GM20000 (cell line): ENCODE measurements at places on chromosomes 3 and 15.

GRCh38 chr15:89463113-89463512, 33.3 kb downstream of the RHCG start:
- DNase-seq = no peak

DNA sequence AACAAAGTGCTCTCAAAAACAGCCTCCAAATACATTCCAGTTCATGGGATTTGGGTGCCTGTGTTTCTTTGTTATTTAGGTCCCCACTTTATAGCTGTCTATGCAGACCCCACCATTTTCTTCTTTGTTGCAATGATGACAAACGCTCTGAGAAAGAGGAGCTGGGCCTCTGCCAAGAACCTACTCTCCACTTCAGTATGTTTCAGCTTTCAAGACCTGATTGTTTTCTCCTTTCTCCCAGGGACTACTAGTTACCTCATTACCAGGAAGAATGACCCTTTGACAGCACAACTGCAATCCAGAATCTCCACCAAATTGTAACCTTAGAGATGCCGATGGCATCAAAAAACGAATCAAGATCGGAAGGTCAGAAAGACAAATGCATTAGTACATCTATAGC, 236.8 kb downstream of the MEIS2 start:
- DNase-seq = no peak

- DNase-seq = no peak
These were observed 46.7 kb downstream of the CAPN3 start for GRCh38 chr15:42405863-42406482.

DNA sequence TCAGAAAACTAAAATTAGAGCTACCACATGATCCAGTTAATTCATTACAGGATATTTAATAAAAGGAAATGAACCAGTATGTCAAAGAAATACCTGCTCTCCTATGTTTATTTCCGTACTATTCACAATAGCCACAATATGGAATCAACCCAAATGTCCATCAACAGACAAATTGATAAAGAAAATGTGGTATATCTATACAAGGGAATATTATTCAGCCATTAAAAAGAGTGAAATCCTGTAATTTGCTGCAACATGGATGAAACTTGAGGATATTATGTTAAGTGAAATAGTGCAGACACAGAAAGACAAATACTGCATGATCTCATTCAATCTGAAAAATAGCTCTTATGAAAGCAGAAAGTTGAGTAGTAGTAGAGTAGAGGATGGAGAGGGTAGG, 33.7 kb upstream of the ALCAM start:
- DNase-seq = no peak

DNA sequence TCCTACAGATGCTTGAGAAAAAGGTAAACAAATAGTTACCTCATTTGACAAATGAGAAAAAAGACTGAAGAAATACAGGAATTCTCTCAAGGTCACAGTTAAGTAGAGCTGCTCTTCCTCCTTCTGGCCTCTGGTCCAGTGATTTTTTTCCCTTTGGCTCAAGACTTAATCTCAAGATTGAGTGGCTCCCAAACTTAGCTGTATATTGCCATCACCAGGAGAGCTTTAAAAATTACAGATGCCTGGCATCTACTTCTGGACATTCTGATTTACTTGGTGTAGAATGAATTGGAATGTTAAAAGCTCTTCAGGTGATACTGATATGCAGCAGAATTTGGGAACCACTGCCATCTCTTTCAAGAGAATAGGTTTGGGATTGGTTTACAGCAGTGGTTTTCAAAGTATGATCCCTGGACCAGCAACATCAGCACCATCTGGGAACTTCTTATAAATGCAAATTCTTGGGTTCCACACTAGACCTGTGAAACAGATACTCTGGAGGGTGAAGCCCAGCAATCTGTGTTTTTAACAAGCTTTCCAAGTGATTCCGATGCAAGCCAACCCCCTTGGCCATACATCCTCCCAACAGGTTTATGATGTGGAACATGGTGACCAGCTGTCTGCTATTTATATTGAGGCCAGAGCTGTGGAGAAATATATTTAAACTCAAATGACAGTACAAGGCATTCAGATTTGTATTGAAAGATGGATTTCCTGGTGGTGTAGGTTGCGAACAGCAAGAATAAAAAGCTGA, 333.0 kb upstream of the RARB start:
- DNase-seq = no peak

- no peak for DNase-seq
These were observed 17.5 kb downstream of the NOX5 start for GRCh38 chr15:69032031-69032430.

GRCh38 chr3:143119974-143120715, 574 bp downstream of the CHST2 start:
- peak; percentile 63 for DNase-seq

GRCh38 chr15:47750030-47750739, 32.9 kb downstream of the SEMA6D start:
- no peak for DNase-seq

DNA sequence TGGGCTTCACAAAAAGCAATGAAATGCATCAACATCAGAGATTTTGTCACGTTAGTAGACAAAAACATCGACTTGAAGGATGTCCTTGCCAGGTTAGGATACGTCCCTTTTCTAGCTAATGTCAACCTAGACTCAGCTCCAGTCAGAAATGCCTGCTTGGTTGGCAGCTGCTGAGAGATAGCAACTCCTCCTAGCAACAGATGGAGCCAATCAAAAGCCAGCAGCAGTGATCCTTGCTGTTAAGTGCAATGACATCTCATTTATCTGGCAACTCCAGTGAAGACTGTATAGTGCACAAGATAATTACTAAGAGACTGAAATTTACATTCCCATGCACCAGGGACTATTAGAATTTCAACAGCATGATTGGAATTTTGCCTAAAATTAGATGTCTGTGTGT, 424.1 kb downstream of the FGF12 start:
- DNase-seq = no peak

GRCh38 chr15:80620931-80621330, 74.2 kb upstream of the ABHD17C start:
- no peak for DNase-seq

DNA sequence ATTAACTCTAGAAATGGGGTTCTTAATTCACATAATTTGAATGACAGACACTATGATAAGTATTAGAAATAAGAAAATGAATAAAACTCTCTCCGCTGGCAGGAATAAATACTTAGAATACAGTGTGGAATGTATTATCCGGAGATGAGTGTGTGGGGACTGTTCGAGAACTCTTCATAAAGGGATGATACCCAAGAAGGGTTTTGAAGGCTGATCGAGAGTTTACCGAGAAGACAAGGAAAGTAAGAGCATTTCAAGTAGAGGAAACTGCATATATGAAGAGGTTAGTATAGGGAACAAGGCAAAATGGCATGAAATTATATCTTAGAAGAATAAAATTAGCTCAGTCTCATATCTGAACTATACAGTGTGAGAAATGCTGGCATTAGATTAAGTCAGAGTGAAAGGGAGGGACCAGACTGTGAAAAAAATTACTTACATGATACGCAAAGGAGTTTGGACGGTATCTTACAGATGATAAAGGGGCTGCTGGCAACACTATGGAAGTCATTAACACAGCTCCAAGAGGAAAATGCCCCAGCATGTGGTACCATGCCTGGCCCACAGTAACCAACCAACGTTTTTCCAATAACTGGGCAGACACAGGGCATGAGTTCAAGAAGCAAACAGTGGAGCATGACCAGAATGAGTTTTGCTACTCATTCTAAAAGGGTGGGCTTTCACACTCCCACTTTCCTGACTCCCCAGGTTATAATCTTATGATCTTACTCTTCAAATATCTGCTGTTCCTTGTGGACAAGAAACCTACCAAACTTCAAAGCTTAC, 6.5 kb downstream of the DCBLD2 start:
- DNase-seq = no peak

GRCh38 chr15:92005154-92005553, 151.6 kb downstream of the SLCO3A1 start:
- DNase-seq = no peak

DNA sequence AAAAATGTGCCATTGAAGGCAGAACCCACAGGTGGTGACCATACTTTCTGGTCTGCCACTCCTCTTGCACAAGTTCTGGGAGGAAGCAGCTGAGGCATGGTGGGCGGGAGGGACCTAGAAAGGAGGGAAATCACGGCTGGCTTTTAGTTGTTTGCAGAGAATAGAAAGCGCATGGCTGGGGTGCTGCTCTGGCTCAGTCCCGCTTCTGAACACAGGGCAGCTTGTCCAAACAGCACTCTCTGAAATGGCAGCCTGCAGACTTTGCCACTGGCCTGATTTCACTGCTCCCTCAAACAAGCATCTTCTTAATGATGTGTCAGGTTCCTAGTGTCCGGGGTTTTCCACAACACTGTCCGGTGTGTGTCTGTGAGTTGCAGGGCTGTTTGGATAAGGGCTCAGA, 76.7 kb downstream of the AAGAB start:
- no peak for DNase-seq

DNA sequence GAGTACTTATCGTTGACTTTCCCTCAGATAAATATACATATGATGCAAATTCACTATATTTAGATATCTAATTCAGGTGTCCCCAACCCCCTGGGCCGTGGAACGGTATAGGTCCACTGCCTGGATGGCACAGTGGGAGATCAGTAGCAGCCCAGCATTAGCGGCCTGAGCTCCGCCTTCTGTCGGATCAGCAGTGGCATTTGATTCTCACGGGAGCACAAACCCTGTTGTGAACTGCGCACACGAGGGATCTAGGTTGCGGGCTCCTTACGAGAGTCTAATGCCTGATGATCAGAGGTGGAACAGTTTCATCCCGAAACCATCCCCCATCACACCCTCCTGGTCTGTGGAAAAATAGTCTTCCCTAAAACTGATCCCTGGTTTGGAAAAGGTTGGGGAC, 6.9 kb downstream of the KNL1 start:
- DNase-seq = no peak

DNA sequence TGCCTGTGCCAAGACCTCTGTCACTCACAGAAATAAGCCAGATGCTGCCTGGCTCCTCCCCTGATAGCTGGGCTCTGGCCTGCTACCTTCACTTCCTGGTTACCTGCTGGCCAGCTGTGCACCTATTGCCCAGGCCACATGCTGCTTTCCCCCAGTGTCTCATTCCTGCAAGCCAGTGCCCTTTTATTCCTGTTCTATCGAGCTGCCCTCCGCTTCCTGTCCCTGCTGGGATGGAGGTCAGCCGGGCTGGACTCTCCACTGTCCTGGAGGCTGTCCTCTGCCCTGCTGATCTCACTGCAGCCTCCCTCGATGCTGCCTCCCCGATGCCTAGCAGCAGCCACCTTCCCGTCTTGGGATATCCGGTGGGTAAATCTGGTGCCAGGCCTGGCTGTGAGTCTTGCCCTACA, 37.0 kb upstream of the SNRPA1 start:
- no peak for DNase-seq

DNA sequence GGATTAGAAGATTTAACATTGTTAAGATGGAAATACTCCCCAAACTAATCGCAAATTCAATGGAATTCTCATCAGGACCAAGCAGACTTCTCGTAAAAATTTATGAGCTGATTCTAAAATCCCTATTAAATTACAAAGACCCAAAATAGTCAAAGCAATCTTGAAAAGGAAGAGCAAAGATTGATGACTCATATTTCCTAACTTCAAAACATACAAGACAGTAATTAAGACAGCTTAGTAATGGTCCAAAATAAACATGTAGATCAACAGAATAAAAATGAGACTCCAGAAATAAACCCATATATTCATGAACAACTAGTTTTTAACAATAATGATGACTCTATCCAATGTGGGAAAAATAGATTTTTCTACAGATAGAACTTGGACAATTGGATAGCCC, 148.7 kb downstream of the SI start:
- DNase-seq = no peak

DNA sequence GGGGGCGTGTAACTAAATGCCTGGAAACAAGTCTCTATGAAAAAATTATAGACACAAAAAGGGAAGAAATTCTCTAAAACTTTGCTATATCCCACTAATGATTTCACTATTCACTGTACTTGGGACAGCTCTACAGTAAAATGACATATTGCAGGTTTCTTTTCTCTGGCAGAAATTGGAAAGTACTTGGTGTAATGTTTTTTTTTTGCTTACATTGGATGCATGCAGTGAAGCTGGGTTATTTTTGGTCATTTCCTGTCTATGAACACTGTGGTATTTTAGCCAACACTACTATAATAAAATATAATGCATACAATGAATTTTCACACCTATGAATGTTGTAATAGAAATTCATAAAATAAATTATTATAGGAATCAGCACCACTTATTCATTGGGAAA, 109.7 kb downstream of the LRRC49 start:
- DNase-seq = no peak

- no peak for DNase-seq
These were observed 879.2 kb downstream of the ROBO1 start for GRCh38 chr3:78888635-78889034.

GRCh38 chr3:100641471-100642032, 32.2 kb downstream of the ADGRG7 start:
- DNase-seq = no peak

- no peak for DNase-seq
These were observed 775 bp downstream of the C3orf33 start for GRCh38 chr3:155805204-155805801.

DNA sequence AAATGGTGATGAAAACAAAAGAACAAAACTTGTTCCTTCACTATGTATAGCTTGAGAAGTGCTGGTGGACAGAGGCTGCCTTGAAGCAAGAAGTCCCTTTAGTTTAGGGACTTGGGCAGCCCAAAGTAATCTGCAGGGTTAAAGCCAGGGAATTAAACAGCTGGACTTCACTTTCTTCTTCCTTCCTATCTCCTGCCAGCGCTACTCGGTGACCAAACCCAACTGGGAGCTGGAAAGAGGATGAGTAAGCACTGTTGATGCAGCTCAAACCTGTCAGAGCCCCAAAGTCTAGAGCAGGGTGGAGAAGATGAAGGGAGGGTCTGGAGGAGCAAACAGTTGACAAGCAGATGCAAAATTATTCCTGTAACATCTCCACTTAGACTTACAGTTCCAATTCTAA, 73.1 kb upstream of the FBN1 start:
- DNase-seq = no peak

GRCh38 chr3:71728632-71729342, 3.6 kb upstream of the EIF4E3 start:
- no peak for DNase-seq

GRCh38 chr3:122794779-122795673, at the start of gene SLC49A4:
Gene SLC49A4 (plus strand): TSS chr3:122795069. CDS start chr3:122795193, 124 bp downstream.
- peak; percentile 96 for DNase-seq

- DNase-seq = no peak
These were observed 51.2 kb downstream of the MDFIC2 start for GRCh38 chr3:70261283-70261682.

DNA sequence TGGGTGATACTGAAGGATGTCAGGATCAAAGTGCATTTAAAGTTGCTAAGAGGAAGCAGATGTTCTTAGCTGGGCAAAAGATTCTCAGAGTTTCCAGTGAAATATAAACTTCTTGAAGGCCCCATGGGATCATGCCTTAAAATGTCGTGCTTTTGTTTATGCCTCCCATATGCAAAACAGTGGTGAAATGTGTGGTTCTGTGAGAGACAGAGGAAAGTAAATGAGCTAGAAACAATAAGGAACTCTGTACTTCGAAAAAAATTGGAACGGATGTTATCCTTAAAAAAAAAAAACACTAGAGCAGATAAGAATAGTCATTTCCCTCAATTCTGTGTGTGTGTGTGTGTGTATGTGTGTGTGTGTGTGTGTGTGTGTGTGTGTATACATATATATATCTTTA, 497.0 kb upstream of the TBL1XR1 start:
- no peak for DNase-seq

GRCh38 chr3:62233065-62233464, 140.3 kb downstream of the FEZF2 start:
- DNase-seq = no peak
